Epithelial cell of esophagus (primary cell): ENCODE measurements at places on chromosomes 5 and 9.

DNA sequence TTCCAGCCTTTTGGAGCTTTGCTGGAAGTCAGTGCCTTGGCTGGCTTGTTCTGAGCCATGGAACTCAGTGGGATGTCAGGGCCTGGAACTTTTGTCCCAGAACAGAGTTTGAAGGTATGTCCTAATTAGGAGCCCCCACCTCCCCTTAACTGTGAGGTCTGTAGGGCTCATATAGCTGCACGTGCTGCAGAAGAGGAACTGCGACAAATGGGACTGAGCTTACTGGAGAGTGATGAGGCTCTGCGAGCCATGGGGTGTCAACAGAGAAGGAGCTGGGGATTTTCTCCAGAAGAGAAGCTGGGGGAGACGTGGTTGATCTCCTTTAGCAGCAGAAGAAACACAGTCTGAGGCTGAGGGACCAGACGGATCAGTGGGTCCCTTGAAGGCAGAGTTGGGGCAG lies 10.9 kb downstream of the TMEM8B start:
- no peak for DNase-seq

GRCh38 chr5:112018846-112019245 lies 261.9 kb upstream of the NREP start:
- no peak for DNase-seq

GRCh38 chr5:137649228-137649935 lies 86.5 kb downstream of the KLHL3 start:
- DNase-seq = no peak

- DNase-seq = peak; percentile 77
Measured at GRCh38 chr9:3865141-3865772, 339.5 kb upstream of the RFX3 start.

DNA sequence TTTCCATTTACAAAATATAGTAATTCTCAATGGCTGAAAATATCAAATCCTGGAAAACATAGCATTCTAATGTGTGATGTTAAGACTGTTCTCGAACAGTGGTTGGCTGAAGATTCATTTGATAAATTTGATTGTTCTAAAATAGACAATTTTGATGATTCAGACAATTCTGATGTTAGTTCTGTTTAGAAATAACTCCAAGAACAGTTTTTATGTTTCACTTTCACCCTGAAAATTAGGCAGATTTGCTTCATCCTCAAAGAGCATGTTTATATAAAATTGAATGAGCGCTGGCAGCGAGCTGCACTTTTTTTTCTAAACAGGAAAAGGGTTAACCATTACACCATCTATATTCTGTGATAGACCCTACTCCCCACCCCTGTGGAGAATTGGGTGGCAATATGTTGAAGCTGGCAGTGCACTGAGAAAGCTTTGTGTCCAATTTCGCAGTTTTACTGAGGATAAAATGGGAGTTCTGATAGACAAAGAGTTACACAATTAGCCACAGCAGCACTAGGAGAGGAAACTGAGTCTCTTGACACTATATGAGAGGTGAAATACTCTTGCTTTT lies 69.6 kb upstream of the TMED7 start:
- no peak for DNase-seq

GRCh38 chr5:86232246-86232645 lies 385.5 kb upstream of the COX7C start:
- no peak for DNase-seq

GRCh38 chr5:5116956-5117355 lies 23.2 kb upstream of the ADAMTS16 start:
- no peak for DNase-seq
